AG09319 (cell line): ENCODE measurements at places on chromosomes 12 and 14.

DNA sequence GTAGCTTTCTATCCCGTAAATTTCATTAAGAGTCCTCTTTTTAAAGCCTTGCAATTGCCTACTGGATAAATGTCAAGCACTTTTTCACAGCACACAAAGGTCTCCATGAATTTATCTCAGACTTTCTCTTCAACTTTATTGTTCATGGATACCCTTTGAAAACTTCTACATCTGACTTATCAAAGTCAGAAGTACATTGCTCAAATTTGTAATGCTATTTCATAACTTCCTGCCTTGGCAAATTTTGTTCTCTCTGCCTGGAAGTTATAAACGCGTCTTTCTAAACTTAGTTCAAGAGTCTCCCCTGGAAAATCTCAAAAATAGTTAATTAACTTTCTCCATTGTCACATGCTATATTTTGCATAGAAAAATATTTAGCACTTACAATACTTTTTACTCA, 55.9 kb upstream of the RERGL start:
- no peak for DNase-seq

- no peak for DNase-seq
Observed at GRCh38 chr12:124607681-124608425, 40.4 kb upstream of the NCOR2 start.

GRCh38 chr12:90253674-90254181, 545.1 kb upstream of the ATP2B1 start:
- no peak for DNase-seq

DNA sequence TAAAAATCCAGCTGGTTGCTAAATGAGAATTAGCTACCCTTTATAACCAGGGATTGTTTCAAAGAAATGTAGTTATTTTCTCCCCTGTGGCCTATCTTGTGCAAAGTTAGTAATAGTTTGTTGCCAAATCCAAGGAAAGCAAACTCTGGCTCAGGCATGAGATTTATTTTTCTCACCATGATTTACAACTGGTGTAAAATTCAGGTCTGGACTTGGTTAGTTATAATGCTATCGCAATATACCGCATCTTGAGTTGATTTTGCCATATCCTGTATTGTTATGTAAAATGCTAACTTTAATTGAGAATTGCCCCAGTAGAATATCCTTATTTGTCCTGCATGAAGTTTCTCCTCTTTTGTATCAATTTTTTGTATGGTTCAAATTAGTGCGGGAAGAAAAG, 135.5 kb downstream of the CRADD start:
- peak; percentile 90 for DNase-seq

GRCh38 chr14:43361751-43362150, 1145.3 kb downstream of the FSCB start:
- no peak for DNase-seq

- DNase-seq: no peak
Observed at GRCh38 chr14:94046696-94047250, 20.6 kb downstream of the OTUB2 start.

DNA sequence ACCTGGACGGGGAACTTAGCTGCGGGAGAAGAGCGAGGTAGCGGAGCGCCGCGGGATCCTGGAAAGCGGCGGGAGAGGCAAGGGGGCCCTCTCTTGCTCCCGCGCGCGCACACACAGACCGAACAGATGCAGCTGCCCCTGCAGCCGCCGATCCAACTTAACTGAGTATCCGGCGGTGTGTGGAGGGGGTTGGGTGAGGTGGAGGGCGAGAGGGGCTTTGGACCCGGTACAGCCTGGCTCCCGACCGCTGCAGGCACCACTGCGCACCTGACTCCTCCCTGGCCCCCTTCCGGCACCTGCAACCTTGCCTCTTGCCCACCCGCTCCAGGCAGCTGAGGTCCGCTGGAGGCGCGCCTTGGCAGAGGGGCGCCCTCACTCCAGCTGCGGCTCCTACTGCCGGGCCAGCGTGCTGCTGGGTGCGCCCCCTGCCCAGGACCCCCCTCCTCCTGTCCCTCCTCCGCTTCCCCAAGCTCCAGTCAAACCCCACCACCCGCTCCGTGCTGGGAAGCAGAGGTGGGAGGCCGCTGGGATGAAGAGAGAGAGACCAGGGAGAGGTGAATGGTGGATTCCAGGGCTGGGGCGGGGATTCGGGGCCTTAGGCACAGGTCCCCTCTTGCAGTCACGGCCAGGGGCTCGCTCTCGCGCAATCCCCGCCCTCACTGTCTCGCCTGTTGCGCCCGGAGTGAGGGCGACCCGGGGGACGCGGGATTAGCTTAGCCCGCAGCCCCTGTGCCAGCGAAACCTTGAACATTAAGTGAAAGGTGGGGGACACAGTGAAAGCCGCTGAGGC, 2.6 kb downstream of the DIO3 start:
- no peak for DNase-seq

DNA sequence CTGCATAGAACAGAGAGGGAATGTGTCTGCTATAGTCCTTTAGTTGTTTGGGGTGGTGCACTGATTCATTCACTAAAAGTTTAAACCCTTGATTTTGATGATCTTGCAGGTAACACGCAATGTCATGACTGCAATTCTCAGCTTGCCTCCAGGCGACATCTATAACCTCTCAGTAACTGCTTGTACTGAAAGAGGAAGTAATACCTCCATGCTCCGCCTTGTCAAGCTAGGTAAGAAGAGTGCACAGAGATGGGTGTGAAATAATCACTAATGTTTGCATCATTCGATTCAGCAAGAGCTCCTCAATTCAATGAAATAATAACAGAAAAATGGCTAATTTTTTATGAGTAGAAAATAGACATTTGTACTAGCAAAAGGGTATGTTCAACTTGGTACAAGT, 203.7 kb downstream of the PTPRO start:
- no peak for DNase-seq
